GM12892 (cell line): ENCODE measurements at places on chromosomes 7 and 10.

DNA sequence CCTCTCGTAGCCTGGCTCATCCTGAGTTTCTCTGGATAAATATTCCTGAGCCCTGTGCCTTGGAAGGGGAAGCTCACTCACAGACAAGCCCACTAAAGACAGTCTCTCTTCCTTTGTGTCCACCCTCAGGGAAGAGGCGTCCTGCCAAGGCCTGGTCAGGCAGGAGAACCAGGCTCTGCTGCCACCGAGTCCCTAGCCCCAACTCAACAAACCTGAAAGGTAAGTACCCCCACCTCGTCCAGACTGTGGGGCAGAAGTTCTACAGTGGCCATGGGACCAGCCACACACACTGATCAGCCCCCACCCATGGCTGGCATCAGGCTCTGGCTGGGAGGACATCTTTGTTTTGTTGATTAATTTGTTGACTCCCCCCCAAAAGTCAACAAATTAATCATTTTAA is 2.8 kb downstream of the GPR15LG start:
- DNase-seq: no peak

- DNase-seq: no peak
Observed at GRCh38 chr7:80821771-80822319, 97.0 kb downstream of the SEMA3C start.

DNA sequence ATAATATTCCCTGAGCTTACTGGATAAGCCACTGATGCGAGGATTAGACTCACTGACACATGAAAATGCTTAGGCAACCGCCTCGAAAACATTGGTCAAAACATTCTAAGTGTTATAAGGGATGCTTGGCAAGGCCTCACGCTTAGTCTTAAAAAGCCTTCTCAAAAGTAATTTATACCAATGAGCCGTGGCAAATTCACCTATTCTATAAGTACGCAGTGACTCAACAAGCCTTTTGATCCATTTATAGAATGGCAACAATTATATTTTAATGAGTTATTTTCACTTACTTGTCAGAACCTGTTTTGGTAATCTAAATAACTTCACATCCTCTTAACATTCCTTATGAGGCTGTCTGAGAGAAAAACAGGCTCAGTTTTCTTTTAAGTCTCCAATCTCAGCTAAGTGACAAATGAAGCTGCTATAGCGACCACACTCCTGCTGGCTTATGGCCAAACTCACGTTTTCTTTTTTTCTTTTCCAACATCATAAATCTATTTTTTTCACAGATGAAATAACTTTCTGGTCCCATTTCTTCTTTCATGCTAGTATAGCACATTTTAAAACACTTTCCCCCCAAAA is 121.2 kb upstream of the AFAP1L2 start:
- DNase-seq: no peak

GRCh38 chr7:137948845-137949330 is 53.0 kb downstream of the CREB3L2 start:
- no peak for DNase-seq

- DNase-seq: no peak
Observed at GRCh38 chr7:80275192-80275605, 140.6 kb downstream of the GNAI1 start.

- DNase-seq: no peak
Observed at GRCh38 chr7:157656195-157656769, 319.5 kb downstream of the DNAJB6 start.

DNA sequence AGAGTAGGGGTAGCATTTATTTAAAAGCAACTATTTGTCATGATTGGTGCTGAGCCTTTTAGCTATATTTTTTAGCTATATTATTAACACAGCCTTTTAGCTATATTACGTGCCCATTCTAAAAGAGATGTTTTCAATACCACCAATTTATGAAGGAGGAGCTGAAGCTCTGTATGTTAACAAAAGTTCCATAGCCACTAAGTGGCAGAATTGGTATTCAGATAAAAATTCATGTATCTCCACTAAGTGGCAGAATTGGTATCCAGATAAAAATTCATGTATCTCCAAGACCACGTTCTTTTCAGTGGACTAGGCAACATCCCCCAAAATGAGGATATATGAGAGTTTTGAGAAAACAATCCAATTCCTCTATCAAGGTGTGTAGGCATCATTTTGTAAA is 268.6 kb downstream of the HGF start:
- no peak for DNase-seq

GRCh38 chr7:103683348-103683747 is 237.3 kb upstream of the SLC26A5 start:
- DNase-seq: no peak

- DNase-seq: no peak
Observed at GRCh38 chr7:36348256-36348655, 41.4 kb upstream of the ANLN start.

- DNase-seq: no peak
Observed at GRCh38 chr10:5530412-5530806, 5.6 kb downstream of the CALML3 start.

DNA sequence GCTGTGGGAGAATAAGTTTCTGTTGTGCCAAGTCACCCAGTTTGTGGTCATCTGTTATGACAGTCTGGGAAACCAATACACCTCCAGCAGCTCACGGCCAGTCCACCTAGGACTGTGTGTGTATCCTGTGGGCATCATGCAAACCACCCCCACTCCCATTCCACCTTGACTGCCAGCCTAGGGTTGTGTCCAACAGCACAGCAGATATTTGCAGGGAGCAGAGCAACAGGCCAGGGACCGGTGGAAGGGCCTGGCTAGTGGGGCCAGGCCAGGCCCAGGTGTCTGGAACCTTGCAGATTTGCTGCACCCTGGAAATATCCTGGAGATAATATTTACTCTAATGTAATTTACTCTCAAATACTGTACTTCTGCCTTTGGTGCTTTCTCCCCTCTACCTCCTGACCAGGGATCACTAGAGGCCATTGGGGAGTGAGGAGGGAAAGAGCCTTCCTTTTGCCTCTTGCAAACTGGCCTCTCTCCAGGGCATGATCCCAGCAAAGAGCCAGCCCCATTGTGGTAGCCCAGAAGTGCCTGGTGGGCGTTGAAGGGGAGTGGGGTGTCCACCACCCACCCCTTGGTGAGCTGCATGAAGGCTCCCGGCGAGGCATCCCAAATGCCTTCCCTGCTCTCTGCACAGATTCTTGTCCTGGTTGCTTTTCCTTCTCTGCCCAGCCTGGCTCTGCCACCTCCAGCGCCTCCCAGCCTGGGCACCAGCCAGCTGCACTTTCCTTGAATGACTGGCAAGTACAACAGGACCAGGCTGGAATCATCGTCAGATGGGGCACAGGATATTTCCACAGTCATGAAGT is 15.2 kb upstream of the TPST1 start:
- DNase-seq: no peak

GRCh38 chr7:96737545-96738050 is 28.0 kb upstream of the SEM1 start:
- DNase-seq: no peak

- DNase-seq: no peak
Observed at GRCh38 chr7:143504937-143505297, 27.2 kb downstream of the TAS2R41 start.

DNA sequence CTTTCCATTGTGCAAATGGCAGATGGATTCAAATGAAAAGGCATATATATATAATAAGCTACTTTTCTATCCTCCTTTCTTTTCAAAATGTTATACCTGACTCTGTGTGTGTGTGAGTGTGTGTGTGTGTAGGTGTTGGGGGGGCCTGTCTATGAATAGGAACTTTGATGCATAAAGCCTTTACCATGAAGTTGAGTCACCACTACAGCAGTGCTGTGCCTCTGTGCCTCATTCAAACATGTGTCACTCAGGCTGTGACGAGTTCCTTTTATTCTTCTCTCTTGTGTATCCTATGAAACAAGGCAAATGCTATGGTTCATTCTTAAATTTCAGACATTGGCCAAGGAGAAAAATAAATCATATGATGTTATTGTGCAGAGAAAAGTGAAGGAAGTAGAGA is 52.7 kb upstream of the DKK1 start:
- DNase-seq: no peak

DNA sequence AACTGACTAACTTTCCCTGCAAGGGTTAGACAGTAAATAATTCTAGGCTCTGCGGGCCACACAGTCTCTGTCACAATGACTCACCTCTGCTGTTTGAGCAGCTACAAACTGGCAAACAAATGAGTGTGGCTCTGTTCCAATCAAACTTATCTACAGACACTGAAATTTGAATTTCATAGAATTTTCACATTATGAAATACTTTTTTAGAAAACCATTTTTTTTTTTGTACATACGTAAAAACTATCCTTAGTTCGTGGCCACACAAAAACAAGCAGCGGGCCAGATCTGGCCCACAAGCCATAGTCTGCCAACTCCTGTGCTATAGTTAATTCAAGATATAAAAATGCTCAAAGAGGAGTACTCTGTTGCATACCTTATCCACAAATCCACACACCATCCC is 32.6 kb downstream of the PIP4K2A start:
- DNase-seq: no peak

GRCh38 chr10:62076891-62077290 is 175.4 kb downstream of the ARID5B start:
- DNase-seq: no peak

DNA sequence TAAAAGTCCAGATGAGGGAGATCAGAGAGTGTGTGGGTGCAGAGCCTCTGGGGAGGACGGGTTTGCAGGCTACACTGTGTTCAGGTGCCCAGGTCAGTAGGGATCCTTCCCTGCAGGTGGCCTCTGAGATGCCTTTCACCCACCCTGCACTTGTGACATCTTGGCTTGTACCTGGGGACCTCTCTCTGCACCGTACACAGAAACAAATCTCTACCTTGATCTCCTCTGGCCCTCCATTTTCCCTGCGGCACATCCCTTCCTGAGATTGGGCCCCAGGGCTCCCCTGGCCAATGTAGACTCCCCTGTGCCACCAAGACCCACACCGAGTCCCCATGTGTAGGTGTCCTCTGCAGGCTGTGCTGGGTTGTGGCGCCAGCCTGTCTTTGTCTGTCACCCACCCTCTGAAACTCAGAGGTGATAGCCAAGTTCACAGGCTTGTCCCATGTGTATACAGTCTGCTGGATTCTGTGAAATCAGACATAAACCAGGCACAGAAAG is 140.6 kb downstream of the PTPN20 start:
- no peak for DNase-seq

DNA sequence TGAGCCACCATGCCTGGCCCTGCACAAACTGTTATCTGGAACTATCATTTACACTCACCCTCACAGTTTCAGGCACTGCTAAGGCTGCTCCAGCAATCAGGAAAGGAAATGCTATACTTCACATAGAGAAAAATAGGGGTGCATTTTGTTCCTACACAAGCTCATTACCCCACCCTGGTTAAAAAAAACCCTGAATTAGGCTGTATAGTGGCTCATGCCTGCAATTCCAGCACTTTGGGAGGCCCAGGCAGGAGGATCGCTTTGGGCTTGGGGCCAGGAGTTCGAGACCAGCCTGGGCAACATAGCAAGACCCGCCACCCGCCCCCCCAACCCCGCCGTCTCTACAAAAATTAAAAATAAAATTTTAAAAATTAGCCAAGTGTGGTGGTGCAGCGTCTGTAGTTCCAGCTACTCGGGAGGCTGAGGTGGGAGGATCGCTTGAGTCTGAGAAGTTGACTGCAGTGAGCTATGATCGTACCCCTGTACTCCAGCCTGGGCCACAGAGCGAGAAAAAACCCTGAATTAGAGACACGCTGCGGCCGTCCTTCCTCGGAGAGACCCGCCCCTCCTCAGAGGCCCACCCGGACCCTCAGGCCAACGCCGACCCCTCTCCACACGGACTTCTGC is 539 bp downstream of the PTCD1 start:
- DNase-seq: no peak

DNA sequence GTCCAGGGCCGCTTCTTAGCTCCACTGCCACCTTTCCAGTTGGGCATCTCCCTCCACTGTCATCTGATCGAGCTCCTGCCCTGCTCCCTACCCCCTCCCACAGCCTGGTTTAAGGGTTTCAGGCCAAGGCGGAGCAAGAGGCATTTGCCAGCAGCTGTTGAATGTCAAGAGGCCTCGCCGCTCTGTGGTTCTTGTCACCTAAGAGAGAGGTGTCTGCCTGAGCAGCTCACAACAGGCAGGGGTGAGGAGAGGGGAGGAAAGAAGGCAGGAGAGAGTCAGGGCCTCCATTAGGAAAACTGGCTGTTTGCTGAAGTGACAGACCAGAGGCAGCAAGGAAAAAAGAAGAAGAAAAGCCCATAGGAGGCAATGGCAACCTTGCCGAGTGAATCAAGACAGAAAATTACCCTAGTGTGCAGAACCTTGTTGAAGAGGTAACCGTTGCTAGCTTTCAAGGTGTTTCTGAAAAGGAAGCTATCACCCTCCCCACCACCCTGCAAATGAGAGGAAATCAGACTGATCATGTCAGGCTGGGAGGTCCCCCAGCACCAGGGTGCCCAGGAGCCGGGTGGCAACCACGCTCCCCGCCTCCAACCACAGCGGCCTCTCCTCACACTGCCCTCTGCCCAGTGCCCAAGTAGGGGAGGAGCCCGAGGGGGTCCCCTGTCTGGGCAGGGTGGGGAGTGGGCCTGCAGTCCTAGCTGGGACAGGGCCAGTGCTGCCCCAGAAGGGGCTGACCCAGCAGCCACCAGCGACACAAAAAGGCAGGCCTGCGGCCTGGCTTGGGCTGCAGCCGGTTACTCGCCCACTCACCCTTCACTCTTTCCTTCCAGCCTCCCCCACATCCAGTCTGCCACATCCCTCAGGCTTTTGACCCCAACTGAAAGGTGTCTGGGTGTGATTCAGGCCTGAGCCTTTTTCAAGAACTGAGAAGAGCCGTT is 7.1 kb downstream of the GATA3 start:
- DNase-seq: no peak

DNA sequence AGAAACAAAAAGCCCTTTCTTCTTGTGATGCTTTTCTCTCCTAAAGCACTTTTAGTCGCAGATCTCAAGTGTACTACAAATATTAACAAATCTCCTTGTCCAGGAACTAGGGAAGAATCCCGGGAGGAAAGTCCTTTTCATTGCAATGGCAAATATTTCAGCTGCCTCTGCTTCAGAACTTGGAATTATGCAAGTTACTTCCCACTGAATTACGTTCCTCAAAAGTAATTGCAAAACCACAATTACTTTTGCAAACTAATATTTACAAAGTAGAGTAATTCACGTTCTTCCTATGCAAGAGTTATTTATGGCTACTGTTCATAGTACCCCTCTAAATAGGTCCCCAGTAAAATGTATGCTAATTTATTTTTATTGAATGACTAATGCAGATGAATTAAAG is 14.5 kb downstream of the PRKCQ start:
- DNase-seq: no peak

GRCh38 chr7:96825285-96825684 is 115.6 kb upstream of the SEM1 start:
- DNase-seq: no peak

DNA sequence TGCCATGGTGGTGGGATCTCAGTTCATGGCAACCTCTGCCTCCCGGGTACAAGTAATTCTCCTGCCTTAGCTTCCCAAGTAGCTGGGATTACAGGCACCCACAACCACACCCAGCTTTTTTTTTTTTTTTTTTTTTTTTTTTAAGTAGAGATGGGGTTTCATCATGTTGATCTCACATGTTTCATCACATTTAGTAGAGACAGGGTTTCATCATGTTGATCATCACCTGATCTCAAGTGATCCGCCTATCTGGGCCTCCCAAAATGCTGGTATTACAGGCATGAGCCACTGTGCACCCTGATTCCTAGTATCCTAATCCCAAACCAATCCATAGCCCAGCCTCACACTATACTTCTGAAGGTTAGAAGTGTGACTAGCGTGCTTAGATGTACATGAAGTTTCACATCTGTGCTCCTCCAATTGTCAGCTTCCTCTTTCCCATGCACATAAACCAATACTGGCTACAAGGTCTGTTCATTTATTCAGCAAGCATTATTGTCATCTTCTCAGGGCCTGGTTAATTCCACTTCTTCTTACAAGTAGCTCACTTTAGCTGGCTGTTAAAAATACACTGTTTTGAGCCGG is 6.8 kb upstream of the NAT16 start:
- DNase-seq: no peak
